ENCODE measurements at places on chromosomes 16 and 17. TPM values are rescaled to one million over a fixed set of nuclear protein-coding genes. Genes with fewer than 3 reads are reported as not detected.

GRCh38 chr17:44527102-44527501 is 23.9 kb upstream of the GPATCH8 start:
- DNase-seq: no peak

GRCh38 chr16:75217389-75217851 is 1.4 kb upstream of the CTRB1 start:
- no peak for DNase-seq

GRCh38 chr17:32909787-32910369 is 18.1 kb upstream of the TMEM98 start:
- peak; percentile 81 for DNase-seq

- no peak for DNase-seq
These were observed 114.4 kb downstream of the SEC14L1 start for GRCh38 chr17:77254951-77255825.

GRCh38 chr16:7150230-7150629 is 182.4 kb upstream of the RBFOX1 start:
- no peak for DNase-seq

GRCh38 chr17:80682372-80682771 is 137.7 kb downstream of the RPTOR start:
- no peak for DNase-seq

The AATK gene
- 37.0 TPM for total RNA-seq

The SULT1A4 gene
- 21.9 TPM for total RNA-seq

The P3H4 gene
- 15.3 TPM for total RNA-seq

The PDXDC1 gene
- total RNA-seq: 244 TPM

The GUCY2D gene
- total RNA-seq: not detected
